Nephron progenitor cell (in vitro differentiated cells): ENCODE measurements at places on chromosomes 3 and 15.
A peak's percentile ranks its signal among the peaks of the same experiment; 100 is the strongest.

DNA sequence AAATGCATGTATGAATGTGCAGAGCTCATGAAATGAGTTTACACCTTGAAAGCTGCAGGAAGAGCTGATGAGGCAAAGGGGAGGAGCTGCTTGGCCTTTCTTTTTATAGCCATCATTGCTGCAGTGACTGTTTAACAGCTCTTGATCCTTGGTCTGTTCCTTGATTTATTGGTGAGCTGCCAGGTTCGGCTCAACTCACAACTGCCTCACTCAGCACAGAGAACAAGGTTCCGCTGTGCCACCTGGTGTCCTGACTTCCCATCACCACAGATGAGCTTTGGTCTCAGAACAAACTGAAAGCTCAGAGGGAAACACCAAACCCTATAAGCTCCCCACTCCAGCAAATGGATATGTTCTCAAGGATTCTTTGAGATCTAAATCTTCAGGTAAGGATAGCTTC lies 626.1 kb downstream of the MAGI1 start:
- peak; percentile 49 for DNase-seq

- DNase-seq: peak; percentile 36
Measured at GRCh38 chr15:56869573-56869972, 48.9 kb upstream of the TCF12 start.

- DNase-seq: no peak
Measured at GRCh38 chr3:192943393-192943792, 25.7 kb upstream of the MB21D2 start.

DNA sequence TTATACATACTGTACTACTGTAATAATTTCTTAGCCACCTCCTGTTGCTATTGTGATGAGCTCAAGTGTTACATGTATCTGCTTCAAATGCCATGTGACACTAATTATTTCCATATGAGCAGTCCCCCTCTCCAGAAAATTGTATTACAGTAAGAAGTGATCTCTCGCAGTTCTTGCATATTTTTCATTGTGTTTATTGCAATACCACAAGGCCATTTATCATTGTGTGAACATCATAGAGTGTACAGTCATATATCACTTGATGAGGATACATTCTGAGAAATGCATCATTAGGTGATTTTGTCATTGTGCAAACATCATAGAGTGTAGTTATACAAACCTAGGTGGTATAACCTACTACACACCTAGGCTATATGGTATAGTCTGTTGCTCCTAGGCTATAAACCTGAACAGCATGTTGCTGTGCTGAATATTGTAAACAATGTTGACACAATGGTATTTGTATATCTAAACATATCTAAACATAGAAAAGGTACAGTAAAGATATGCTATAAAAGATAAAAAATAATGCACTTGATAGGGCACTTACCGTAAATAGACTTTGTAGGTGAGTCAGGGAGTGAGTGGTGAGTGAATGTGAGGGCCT lies 189.6 kb upstream of the MLF1 start:
- no peak for DNase-seq

GRCh38 chr3:156760333-156760732 lies 65.8 kb upstream of the LEKR1 start:
- DNase-seq: no peak

DNA sequence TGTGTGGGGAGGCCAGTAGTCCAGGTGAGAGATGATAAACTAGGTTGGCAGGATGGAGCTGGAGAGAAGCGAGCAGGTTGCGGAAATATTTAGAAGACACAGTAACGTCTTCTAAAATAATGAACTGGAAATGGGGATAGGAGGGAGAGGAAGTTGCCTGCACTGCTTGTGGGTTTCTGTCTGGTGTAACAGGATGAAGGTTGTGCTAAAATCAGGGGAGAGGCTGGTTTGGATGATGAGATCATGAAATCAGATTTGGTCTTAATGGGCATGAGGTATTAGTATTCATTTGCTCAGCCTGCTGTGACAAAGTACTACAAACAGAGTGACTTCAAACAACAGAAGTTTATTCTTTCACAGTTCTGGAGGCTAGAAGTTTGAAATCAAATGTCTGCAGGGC lies 32.1 kb upstream of the TNFAIP8L3 start:
- DNase-seq: no peak

DNA sequence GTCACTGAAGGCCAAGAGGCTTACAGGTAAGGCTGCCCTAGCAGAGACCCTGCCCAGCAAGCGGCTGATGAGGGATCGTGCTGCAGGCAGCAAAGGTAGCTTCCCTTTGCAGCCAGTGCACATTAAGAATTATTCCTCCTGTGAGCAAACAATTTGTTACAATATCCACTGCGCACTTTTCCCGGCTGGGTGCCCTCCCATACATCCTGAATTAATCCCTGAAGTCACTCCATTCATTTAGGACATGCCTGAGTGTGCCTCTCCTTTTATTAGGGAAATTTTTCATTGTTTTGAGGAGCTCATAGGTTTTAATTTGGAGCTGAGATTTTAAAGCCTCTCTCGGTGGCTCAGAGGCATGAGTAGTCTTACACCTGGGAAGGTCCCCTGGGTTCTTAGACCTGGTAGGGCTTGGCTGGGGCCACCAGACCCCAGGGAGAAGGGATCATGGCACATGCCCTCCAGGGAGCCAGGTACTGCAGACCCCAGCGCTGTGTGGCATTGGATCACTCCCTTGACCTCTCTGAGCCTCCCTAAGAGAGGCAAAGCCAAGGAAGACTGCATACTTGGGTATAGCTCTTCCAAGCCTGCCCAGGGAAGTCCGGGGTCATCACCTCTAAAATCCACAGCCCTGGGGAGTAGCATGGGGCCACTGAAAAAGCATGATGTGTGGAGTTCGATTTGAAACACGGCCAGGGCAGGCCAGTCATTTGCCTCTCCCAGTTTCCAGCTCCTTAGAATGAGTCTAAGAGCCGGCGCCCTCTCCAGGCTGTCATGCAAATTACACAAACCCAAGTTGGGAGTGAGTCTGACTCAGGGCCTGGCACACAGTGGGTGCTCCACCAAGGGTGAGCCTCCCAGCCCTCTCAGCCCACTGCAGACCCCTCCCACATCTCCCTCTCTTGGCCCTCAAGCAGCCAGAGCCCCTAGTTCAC lies 151.9 kb upstream of the LINGO1 start:
- DNase-seq: peak; percentile 37

- no peak for DNase-seq
Measured at GRCh38 chr15:94882071-94882712, 650.8 kb downstream of the MCTP2 start.
